ENCODE measurements at places on chromosomes 16 and 17.

- DNase-seq, result no peak
Measured at GRCh38 chr16:68548947-68549346, 9.9 kb downstream of the ZFP90 start.

GRCh38 chr16:57679767-57680482 lies 11.8 kb downstream of the ADGRG3 start:
- DNase-seq, result no peak

DNA sequence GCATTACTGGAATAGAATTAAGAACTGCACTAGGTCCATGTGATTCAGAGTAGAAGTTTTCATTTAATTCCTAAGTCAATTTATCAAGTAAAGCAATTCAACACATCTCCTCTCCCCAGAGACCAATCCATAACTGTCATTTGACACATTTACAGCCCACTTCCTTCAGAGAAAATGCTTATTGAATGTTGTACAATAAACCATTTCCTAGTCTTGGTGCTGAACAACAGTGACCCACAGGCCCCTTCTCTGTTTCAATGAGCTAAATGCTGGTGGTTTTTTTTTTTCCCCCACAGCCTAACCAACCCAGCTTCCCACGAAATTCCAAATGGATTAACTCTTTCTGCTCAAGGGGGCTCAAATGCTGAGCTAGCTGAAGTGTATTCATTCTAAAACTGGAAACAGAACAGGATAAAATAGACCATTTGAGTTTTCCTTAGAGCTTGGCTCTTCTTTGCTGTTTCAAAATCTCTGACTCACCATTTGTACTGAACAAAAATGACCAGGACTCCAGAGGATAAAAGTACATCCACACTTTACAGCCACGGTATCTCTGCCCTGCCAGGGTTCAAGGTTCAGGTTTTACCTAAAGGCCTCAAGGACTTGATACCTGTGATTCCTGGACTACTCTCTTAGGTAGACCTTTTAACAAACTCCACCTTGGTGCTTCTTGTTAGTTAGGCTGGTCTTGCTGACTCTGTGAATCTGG lies 62.3 kb downstream of the TMEM100 start:
- DNase-seq, result no peak

- no peak for DNase-seq
Measured at GRCh38 chr16:88989852-88990547, 13.0 kb upstream of the CBFA2T3 start.

- no peak for DNase-seq
Measured at GRCh38 chr17:28125526-28126378, 83.3 kb downstream of the NLK start.

DNA sequence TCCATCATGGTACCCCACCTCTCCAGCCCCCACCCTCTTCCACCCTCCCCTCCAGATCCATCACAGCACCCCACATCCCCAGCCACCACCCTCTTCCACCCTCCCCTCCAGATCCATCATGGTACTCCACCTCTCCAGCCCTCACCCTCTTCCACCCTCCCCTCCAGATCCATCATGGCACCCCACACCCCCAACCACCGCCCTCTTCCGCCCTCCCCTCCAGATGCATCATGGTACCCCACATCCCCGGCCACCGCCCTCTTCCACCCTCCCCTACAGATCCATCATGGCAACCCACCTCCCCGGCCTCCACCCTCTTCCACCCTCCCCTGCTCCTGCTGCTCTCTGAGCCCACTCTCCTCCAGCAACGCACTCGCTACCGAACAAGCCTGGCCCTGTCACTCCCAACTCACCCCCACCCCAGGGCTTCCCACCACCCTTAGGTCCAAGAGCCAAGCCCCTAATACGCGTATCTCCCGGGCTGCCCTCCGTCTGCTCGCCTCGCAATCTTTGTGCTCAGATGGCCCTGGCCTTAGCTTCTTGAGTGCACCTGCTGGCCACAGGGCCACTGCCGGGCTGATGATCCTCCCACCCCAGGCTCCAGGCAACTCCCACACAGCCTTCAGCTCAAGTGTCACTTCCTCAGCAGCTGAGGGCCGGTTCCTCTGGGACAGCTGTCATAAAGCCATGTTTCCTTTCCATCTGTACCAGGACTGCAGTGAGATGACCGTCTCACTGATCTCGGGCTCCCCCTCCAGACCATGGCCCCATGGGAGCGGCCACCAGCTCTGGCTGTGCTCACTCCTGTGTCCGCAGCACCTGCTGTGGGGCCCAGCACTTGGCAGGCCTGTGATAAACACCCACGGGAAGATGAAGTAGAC lies 25.5 kb downstream of the KDM8 start:
- no peak for DNase-seq
